ENCODE measurements at places on chromosomes 1 and 21. TPM values are rescaled to one million over a fixed set of nuclear protein-coding genes. Genes with fewer than 3 reads are reported as not detected.
A peak's percentile ranks its signal among the peaks of the same experiment; 100 is the strongest.

SHISA4 gene
- total RNA-seq, result 1.7 TPM

ADORA1 gene
- 0.37 TPM for total RNA-seq

ZNF695 gene
- 1.1 TPM for total RNA-seq

FCAMR gene
- total RNA-seq, result 1.0 TPM

DNA sequence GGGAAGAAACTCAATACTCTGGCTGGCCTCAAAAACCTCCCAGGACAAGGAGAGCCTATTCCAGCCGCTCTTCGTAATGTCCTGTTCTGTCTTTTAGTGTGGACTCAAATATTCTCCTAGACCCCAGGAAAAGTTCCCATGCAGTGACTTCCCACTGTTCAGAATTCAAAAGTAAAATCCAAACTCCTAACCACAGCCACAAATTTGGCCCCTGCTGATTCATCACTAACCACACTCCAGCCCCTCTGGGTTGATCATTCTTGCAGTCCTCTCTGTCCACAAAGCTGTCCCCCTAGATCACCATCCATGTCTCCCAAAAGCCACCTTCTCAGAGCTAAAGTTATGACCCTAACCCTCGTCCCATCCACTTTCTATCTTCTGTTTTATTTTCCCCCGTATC, 5.1 kb downstream of the CTNNBIP1 start:
- DNase-seq, result no peak

GRCh38 chr1:212873518-212873917, 15.4 kb downstream of the FLVCR1 start:
- no peak for DNase-seq

DNA sequence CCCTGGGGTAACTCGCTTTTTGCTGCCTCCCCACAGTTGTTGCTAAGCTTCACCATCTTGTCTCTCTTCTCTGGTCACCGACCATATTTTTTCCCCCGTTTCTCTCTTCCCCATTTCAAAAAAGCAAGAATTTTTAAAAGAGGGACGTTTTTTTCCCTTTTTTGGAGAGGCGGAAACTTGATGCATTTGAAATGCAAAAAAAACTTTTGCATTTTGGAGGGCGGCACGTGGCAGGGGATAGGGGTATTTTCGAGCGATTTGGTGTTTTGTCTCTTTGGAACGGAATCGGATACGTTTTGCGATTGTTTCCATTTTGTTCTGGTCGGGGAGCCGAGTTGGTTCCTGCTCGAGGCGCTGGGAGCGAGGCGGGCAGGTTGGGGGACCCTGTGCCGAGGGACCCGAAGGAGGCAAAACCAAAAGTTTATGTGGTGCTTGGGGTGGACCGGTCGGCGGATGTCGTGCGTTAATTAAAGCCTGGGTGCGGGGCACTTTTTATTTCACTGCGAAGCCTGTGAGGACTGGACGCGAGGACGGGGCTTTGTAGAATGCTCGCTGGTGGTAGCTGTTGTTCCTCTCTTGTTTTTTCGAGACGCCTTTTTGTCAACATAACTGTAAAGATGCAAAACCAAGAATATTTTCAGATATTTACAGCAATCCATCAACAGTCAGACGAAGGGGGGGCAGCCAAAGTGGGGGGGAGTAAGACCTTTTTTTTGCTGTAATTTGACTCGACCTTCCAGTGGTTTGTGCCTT, 884 bp downstream of the H3-3A start:
- peak; percentile 65 for DNase-seq

- no peak for DNase-seq
These were observed 169.8 kb downstream of the ST6GALNAC5 start for GRCh38 chr1:77037038-77037437.

DNA sequence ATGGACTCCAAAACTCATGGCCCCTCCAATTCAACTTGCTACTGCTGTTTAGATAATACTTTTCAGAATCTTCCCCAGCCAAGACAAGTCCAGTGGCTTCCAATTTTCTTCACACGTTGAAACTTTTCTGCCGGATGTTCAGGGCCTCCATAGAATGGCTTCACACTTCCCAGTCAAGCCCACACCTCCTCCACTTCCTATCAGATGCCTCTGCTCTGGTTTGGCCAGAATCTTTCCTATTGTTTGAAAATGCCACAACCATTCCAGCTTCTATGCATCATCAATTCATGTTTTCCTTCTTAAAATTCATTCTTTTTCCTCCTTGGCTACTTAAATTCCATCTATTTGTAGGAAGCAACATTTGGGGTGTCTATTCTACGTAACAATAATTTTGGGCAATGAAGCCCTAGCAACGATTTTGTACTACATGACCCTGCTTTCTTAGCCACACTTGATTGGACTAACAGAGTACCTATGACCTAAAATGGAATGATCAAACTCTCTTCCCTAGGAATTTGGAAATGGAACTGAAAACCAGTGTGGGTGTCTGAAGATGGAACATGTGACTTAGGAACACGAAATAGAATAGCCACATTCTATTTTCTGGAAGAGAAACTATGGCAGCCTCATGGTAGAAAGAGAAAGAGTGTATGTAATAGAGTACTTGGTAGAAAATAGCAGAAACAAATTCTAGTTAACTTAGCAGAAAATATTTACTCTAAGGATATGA, 74.1 kb upstream of the CNIH3 start:
- DNase-seq, result no peak
